Right kidney (tissue), 9 donors: ENCODE measurements at places on chromosomes 1 and 21.

DNA sequence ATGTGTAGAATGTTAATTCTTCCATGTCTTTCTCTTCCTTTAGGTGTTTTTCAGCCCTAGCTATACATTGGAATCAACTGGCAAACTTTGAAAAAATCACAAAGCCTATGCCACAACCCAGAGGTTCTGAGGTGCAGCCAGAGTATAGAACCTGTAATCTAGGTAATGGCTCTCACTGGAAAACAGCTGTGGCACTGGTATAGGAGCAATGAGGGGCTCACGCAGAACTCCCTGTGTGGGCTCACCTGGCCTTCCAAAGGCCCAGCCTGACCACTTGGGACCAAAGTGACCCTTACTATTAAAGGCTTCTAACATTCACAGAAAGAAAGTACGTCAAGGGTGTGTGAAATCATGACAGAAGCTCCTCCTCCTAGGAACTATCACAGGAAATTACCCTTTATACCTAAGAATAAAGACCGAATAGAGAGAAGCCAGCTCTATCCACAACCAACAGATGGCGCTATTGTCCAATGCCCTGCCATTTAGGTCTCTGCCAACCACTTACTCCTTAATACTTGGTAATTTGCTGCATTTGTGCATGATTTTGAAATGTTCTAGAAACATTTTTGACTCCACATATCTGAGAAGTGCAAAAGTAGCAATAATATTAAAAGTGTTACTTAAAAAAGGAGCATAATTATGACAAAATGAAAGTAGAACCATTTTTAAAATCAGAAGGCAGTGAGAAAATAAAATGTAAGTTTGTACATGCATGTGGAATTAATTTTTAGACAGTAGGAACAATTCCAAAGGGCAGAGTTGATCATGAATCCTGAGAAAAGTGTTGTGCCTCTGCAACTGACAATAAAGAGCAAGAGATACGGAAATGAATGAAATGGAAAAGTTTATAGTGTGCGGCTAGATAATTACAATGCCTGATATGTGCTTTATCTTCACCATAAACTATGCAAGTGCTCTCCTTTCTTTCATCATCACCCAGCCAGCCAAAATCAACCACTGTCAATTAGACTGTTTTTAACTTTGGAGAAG is 93.1 kb upstream of the HAO2 start:
- no peak for DNase-seq

- DNase-seq: no peak
Measured at GRCh38 chr1:87403061-87403820, 74.6 kb downstream of the LMO4 start.

DNA sequence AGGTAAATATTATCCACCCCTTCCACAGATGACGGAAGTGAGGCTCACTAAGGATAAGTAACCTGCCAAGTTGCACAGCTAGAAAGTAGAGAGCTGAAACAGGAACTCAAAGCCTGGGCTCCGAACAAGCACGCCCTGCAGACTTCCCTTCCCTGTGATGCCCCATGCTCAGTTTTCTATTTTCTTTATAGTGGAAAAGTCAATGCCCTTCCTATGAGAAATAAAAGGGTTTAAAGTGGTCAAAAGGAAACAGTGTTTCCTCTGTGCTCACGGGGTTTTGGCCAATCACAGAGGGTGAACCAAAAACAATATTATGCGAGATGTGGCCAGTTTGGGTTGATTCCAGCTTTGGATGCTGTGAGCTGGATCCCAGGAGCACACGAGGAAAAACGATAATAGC is 44.5 kb downstream of the DDR2 start:
- DNase-seq: no peak

DNA sequence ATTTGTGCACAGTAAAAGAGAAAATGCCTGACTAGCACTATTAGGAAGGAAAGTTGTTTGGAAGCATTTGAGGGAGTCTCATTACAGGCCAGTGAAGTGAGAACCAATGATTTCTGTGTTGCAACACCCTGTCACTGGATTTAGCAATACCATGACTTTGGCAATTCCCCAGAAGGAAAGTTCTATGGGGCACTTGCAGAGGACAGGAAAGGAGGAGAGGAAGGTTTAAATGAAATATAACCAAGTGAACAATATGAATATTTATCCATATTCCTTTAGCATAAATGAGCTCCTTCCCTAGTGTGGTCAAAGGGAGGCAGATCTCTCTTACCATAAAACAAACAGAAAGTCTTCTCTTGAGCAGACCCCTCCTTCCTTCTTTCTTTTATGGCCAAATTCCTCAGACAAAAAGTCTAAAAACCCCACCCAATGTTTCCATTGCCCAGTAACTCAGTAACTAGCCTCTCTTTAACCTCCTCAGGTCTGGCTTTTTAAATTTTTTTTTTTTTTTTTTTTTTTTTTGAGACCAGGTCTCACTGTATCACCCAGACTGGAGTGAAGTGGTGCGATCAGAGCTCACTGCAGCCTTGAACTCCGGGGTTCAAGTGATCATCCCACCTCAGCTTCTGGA is 5.5 kb downstream of the TLR5 start:
- DNase-seq: no peak

DNA sequence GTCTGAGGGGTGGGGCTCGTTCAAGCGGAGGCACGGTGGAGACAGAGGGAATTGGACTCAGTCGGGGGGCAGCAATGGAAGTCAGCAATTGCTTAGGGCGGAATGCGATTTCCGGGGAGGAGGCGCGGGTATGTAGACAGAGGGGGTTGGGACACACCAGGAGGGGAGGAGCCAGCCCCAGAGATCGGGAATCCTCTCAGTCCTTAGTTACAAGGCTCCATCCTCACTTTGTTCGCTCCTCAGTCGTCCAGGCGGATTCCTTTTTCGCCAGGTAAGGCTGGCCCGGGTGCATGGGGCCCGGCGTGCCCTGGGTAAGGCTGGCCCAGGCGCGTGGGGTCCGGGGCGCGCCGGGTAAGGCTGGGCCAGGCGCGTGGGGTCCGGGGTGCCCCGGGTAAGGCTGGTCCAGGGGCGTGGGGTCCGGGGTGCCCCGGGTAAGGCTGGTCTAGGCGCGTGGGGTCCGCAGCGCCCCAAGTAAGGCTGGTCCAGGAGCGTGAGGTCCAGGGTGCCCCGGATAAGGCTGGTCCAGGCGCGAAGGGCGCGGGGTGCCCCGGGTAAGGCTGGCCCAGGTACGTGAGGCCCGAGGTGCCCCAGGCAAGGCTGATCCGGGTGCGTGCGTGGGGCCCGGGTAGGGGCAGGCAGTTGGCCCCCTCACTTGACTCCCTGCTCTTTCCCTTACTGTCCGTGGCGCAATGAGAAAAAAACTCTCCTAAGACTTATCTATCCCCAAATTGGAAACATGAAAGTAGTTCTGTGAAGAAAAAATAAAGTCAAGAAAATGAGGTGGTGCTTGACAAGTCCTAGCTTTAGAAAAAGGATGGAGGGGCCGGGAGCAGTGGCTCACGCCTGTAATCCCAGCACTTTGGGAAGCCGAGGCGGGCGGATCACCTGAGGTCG is at the start of gene L1TD1:
TSS of gene L1TD1 (plus strand) at position 199 of the 894 bp plus-strand sequence. CDS start 11,780 bp downstream, outside the sequence.
- peak; percentile 56 for DNase-seq

GRCh38 chr1:82401116-82401515 is 600.4 kb downstream of the ADGRL2 start:
- no peak for DNase-seq

GRCh38 chr21:16870103-16870502 is 642.7 kb upstream of the CXADR start:
- no peak for DNase-seq

DNA sequence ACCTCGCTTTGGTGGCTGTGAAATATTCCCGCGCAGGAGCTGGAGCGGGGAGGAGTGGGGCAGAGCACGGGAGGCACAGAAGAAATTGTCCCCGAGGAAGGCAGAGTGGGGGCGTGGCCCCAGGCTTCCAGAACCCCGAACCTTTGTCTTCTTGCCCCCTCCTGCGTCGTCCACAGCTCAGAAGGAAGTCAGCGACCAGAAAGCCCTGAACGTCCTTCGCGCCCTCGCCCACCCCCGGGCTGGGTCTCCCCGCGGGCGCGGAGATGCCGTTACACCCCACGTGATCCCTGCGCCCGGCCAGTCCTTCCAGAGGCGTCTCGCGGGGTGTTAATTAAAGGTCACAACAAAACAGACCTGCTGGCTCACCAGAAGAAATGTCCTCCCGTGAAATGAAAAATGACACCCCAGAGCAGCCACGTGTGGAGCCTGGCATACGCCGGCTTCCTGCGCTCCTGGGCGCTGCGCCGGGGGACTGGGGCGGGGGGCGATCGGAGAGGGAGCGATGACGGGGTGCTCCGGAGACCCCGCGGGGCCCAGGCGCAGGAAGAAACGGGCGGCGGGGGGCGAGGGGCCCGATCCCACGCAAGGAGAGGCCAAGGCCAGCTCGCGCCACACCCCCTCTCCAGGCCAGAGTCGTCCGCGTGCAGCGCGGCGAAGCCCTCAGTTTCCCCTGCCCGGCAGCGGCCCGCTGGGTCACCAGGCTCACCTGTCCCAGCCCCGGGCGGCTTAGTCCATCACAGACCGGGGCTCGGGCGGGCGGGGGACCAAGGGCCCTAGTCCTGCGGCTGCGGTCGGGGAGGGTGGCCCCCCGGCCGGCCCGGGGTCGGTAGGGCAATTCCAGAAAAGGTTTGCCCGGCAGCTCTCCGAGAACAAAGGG is 995 bp upstream of the KIF26B start:
- DNase-seq: peak; percentile 79

DNA sequence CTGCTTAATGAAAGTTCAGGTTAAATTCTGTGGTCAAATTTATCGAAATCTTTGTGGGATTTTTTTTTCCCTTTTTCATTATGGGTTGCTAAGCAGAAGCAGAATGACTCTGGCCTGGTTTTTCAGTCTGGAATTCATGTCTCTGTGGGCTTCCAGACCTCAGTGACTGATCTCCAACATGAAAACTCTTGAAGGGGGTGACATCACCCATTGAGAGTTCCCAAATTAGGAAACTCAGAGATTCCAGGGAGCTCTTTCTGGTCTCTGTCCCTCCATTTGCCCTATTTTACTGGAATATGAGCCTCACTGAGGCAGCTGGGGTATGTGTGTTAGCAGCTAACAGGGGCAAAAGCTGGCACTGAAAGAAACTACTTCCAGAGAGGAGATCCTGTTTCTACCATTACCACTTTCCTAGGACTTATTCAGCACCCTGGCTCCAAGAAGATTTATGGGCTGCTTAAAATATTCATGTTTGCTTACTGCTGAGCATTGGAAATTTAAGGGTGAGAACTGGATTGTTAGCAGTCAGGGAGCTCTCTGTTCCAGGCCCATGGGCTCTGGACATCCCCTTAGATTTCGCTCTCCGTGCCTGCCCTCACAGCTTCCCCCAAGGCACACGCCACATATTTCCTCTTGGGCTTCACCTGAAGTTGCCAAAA is 203.4 kb upstream of the SPAG17 start:
- DNase-seq: no peak

GRCh38 chr1:225762444-225762843 is 15.2 kb upstream of the SRP9 start:
- no peak for DNase-seq

- DNase-seq: no peak
Measured at GRCh38 chr1:225961659-225962439, 20.8 kb upstream of the LEFTY2 start.

DNA sequence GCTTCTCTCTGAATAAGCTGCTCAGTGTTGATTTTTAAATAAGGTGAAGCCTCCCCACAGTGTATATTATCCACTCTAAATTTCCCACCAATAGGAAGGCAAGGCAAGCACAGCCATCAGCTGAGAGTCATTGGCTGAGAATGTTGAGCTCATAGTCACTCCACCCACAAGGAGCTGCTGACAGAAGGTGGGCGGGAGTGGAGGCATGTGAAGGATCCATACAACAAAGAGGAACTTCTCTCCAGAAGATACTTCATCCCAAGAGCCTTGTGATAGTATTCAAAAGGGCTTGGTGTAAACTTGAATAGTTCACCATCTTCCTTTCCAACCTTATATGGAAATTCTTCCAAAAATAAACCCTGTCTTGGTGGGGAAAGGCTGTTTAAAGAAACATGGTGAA is 42.8 kb downstream of the SAMD13 start:
- DNase-seq: no peak
